ENCODE measurements at places on chromosomes 13 and 19. TPM values are rescaled to one million over a fixed set of nuclear protein-coding genes. Genes with fewer than 3 reads are reported as not detected.

The PGLYRP1 gene
- not detected for total RNA-seq

The ZNF829 gene
- total RNA-seq: 0.40 TPM

The RCBTB1 gene
- 7.3 TPM for total RNA-seq

The FXYD7 gene
- total RNA-seq: 0.17 TPM

The ZNF677 gene
- not detected for total RNA-seq

The ZNF560 gene
- total RNA-seq: not detected

The TPTE2 gene
- not detected for total RNA-seq

The ACER1 gene
- total RNA-seq: not detected

The POU2F2 gene
- 0.43 TPM for total RNA-seq

The C1QTNF9 gene
- total RNA-seq: not detected

The CYP4F3 gene
- 4.9 TPM for total RNA-seq

The CEACAM1 gene
- 1.7 TPM for total RNA-seq

The ZNF440 gene
- 0.07 TPM for total RNA-seq

The TMEM59L gene
- total RNA-seq: 7.0 TPM

The PNMA8B gene
- not detected for total RNA-seq

The LIPE gene
- total RNA-seq: 1.3 TPM

The RNF113B gene
- total RNA-seq: not detected

Measured in A549 treated with Hydrocortisone at 1 μM for 4 hours (cell line).